Activated T-cell treated with anti-CD3 and anti-CD28 coated beads for 4 hours (primary cell): ENCODE measurements at places on chromosomes 2 and 18.

GRCh38 chr2:221753401-221753800 lies 181.3 kb upstream of the EPHA4 start:
- DNase-seq: no peak

DNA sequence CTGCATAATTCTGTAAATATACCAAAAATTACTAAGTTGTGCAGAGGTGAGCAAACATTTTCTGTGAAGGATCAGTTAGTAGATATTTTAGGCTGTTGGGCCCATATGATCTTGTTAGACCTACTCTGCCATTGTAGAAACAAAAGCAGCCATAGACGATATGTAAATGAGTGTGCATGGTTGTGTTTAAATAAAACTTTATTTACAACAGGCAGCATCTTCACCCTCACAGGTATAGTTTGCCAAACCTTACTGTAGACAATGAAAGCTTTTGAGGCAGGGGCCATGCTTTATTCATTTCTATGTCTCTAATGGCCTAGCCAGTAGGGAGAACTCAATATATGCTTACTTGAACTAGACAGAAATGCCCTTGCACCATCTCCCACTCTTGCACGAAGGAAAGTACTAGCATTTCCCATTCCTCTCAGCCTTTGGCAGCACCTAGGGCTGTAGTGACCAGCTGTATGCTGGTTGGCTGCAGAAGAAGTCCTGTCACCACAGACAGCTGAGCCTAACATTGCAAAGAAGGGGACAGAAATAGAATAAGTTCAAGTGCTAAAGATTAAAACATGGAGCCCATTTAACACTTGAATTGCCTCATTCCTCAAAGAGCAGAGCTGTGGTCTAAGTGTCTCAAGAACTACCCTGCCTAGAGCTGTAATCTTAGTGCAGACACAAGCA lies 305.1 kb upstream of the MGAT5 start:
- no peak for DNase-seq

GRCh38 chr2:191845248-191845715 lies 1.6 kb downstream of the CAVIN2 start:
- no peak for DNase-seq

- no peak for DNase-seq
These were observed 84.1 kb upstream of the EPC2 start for GRCh38 chr2:148560496-148560895.

DNA sequence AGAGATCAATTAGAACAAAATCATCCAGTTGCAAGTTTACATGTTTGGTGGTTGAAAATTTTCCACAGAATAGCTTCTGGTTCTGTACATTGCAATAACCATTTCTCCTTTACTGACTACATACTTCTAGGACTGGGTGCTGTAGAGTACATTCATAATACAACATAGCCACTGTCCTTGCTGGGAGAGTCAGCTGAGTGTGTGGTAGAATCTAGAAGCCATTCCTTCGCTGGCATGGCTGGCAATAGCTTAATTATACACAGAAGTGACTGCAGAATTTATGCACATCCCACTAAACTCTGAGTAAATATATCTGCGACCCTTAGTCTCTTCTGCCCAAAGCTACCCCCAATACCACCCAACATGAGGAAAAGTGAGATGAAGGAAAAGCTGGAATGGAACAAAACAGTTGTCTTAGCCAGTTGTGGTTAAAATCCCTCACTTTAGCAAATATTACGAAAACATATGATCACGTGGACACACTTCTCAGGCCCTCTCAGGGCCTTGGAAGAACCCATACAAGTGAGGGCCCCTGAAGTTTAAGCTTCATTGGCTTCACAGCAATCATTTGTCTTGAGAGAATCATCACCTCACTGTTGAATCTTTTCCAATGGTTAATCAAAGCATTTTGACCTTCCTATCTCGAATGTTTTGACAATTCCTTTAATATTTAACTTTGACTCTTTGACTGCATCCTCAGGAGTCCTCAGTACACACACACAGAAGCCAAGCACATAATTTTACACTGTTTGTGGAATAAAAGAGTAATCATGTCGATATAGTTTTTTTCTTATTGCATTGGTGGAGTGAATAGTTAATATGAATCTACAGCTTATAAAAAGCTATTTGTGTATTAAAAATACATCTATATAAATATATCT lies 225.1 kb downstream of the ZNF385B start:
- no peak for DNase-seq

DNA sequence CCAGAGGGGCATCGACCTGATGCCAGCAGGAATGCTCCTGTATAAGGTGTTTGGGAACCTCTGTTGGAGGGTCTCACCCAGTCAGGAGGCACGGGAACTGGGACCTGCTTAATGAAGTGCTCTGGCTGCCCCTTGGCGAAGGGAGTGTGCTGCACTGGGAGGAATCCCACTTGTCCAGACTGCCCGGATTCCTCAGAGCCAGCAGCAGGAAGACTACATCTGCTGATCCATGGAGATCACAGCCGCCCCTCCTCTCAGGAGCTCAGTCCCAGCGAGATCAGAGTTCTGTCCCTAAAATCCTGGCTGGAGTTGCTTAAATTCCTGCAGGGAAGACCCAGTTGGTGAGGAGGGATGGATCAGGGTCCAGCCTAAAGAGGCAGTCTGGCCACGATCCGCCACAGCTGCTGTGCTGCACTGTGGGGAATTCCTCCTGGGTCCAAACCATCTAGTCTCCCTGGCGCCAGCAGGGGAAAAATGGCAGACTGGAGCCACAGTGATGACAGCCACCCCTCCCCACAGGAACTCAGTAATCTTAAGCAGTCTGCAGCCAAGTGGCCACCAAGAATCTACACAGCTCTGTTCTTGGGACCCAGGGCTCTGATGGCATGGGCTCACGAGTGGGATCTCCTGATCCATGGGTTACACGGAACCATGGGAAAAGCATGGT lies 76.5 kb upstream of the NRP2 start:
- DNase-seq: no peak

DNA sequence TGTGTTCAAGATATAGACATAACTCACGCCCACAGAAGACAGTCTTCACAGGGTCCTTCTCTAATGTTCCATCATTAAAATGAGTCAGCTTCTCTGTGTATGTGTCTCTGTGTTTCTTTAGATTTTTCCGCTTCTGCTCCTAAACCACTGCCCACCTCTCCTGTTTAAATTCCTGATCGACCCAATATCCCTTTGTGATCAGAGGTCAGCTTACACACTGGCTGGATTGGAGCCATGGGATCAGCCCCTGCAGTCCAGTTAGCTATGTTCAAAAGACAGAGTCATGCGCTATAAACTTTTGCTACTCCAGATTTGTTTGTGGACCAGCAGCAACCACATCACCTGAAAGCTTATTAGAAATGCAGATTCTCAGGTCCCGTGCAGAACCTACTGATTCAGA lies 229.2 kb downstream of the C1D start:
- no peak for DNase-seq

DNA sequence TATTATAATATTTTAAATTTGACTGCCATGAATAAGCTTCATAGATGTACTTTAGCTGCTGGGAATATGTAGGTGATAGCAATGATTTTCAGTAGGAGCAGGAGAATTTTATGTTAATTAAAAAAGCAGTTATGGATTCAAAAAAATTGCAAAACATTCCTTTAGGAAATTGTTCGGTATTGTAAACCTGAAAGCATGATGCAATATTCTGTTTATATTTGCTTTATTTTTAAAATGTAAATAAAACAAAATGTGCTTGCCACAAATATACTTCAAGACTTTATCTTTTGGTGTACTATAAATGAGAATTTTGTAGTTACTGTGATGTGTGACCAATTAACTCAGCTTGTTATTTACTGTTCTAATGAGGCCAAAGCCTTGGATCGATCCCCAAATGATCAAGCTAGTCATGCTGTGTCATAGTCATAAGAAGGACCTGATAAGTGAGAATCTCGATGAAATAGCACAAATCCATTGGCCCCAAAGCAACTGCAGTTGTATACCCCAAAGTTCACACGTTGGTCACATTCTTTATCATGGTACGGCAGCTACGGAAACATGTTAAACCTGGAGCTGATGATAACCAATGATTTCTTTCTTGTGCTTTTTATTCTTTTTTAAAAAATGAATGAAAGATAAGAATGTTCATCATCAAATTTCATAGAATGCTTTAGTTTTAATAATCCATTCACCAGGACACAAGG lies 23.6 kb upstream of the ATIC start:
- DNase-seq: no peak

DNA sequence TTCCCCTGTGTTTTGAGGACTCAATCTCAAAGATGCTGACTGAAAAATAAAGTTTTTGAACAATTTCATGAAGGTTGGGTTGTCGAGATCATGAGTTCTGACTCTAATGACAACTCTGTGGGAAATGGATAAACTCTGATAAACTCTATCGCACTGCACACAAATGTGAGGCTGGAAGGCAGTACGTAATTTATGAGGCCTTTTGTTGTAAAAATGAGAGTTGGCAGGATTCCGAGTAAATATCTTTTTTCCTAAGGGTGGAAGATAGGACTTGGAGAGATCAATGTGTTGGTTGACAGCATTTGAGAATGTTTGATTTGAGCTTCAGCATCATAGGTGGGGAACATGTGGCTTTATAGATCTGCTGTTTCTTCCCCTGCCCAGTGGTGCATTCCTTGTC lies 90.4 kb downstream of the SPTBN1 start:
- no peak for DNase-seq
